ENCODE measurements at places on chromosomes 1 and 21.

GRCh38 chr1:157157501-157158190 is 19.5 kb upstream of the ETV3 start:
- no peak for DNase-seq

DNA sequence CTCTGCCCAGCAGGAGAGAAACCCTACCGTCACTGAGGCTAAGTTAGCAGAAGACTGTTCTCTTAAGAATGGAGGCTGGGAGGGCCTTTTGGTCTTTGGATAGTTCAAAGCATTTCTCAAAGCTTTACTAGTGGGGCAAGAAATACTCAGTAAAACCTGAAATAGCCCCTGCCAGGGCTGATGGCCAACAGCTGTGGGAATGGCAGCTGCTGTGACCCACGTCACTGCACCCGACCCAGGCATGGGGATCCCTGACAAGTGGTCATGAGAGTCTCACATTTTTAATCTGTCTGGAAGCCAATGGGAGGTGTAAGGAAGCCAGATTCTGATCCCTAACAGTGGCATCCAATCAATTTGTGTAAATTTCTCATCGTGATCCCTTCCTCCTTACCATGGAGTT is 44.5 kb upstream of the ENAH start:
- no peak for DNase-seq

DNA sequence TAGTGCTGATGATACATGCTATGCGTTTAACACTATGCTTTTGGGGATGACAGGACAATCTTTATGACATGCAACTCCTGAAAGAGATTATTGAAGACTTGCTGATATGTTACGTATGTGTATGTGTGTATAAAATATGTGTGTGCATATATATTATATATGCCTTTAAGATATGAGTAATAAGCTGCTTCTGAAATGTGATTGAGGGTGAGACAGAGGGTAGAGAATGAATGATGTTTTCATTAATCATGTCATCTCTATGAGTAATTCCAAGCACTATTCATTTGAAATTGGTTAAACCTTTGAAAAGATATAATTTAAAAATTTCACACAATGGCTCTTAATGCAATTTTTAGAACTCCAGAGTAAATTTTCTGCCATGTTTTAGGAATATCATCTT is 5.8 kb downstream of the BCL9 start:
- DNase-seq: no peak

GRCh38 chr1:213286235-213286634 is 235.2 kb downstream of the RPS6KC1 start:
- no peak for DNase-seq

DNA sequence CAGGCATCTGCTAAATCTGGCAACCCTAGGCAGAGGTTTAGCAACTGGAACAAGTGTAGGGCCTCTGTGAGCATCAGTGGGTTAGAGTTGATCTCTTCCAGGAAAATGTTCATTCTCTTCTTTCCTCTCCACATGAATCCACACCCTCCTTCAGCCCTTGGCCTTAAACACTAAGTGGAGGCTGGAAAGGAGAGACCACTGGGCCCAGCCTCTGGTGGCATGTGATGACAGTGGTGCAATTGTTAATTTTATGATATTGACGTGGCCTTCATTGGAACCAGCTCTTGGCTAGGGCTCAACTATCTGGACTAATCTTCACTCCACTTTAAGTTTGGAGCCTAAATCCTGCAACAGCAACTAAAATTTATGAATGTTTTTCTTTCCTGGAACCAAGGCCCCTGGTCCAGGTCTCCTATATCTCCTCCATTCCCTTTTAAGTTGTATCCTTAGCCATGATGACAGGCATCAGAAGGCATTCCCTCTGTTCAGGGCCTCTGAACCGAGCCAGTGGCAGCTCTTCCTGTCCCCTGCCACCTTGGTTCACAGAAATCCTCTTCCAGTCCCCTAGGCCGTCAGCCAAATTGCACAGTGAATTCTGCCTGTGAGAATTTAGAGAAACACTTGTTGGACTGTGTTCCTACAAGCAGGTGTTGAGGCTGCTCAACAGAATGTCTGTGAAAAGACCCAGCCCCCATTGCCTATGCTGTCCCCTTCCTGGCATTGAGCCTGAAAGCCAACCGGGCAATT is 132.2 kb downstream of the PSMG1 start:
- DNase-seq: no peak

DNA sequence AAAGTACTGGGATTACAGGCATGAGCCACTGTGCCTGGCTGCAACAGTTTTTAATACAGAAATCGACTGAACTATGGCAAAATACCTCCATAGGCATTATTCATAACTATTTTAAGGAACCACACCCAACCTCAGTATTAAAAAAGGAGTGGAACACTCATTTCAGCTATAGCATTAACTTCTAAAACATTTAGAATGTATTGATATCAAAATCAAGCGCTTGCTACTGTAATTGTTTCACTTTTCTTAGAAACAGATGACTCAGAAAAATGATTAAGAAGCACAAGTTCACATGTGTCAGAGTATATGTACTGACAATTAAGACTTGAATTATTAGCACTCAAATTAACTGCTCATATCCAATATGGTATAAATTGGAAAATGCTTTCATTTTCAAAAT is 15.1 kb downstream of the AIDA start:
- no peak for DNase-seq

GRCh38 chr1:176174108-176174507 is 33.0 kb downstream of the COP1 start:
- DNase-seq: no peak

- DNase-seq: no peak
These were observed 23.4 kb downstream of the CAMSAP2 start for GRCh38 chr1:200762089-200762488.

DNA sequence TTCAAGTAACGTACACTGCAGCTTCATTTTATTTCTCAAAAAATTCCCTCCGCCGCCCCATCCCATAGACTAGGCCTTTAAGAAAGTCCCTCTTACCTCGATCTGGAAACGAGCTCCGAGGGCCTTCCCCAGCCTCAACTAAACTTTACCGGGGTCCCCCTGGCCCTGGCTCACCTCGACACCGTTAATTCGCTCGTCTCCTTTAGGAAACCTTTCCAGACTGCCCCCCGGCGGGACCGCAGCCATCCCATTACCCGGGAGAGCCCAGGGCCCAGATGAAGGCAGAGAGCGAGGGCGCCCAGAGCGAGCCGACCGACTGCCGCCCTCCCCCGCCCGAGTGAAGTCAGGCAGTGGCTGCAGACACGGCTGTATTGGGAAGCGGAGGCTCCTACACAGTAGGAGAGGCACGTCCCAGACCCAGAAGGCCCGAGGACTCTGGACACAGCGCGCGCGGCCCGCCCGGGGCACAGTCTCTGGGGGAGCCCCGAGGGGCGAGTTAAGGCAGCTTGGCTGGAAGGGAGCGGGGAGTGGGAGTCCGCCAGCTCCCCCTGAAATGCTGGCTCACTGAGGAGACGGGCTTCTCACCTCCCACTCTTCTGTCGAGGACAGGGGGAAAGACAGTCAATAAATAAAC is 14.6 kb downstream of the SEMA6C start:
- DNase-seq: no peak

- no peak for DNase-seq
These were observed 12.6 kb downstream of the LAX1 start for GRCh38 chr1:203777596-203777995.

GRCh38 chr21:44354775-44355771 is 1.7 kb downstream of the TRPM2 start:
- DNase-seq: no peak
